ENCODE measurements at places on chromosomes 12 and 14. TPM values are rescaled to one million over a fixed set of nuclear protein-coding genes. Genes with fewer than 3 reads are reported as not detected.

DNA sequence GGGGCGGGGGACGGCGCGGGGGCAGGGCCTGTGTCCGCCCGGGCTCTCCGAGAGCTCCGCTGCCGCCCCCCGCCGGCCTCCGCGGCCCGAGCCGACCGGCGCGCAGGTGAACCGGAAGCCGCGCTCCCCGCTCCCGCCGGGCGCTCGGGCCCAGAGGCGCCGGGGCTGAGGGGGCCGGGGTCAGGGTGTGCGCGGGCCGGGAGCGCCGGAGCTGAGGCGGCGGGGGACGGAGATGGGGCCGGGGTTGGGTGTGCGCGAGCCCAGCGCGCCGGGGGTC is 431 bp downstream of the HIP1R start:
- no peak for DNase-seq

DNA sequence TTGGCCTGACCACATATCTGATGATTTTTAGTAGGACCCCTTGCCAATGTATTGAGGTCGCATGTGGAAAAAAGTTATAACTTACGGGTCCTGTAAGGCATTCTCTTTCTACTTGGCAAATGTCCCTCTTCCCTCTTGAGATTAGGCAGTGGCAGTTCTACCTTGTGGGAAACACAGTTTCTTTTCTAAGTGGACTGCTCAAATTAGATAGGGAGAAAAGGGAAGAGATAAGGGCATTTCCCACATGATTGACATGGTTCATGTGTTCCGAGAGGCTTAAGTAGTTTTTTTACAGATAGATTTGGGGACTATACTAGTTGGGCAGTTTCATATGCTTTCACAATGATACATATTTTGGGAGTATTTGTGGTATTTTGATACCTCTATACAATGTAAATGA is 154.7 kb downstream of the FBXL14 start:
- DNase-seq = no peak

The PROX2 gene
- not detected for polyA plus RNA-seq

- DNase-seq = no peak
These were observed 89.1 kb downstream of the TTC7B start for GRCh38 chr14:90727082-90727481.

GRCh38 chr14:45089813-45090212 is 5.9 kb downstream of the PRPF39 start:
- no peak for DNase-seq

GRCh38 chr12:10388624-10389413 is 1.0 kb downstream of the KLRK1 start:
- no peak for DNase-seq

- no peak for DNase-seq
These were observed 96.8 kb downstream of the PPHLN1 start for GRCh38 chr12:42422785-42423184.

DNA sequence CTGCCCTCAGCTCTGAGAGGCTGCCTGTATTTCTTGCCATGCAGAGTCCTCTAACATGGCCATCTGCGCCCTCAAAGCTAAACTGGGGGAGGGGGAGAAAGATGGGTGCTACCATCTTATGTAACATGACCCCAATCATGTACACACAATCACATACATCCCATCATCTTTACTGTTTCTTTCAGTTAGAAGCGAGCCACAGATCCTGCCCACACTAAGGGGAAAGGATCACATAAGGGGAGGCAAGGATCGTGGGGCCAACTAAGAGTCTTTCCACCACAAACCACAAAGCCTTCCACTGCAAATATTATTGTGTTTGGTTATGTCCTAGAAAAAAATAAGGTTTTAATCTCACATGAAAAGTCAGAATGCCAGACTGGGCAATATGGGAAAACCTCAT is 11.8 kb upstream of the AMN1 start:
- DNase-seq = no peak

Measured in kidney (tissue), 22 donors.